ENCODE measurements at places on chromosomes 6 and 20.
A peak's percentile ranks its signal among the peaks of the same experiment; 100 is the strongest.

DNA sequence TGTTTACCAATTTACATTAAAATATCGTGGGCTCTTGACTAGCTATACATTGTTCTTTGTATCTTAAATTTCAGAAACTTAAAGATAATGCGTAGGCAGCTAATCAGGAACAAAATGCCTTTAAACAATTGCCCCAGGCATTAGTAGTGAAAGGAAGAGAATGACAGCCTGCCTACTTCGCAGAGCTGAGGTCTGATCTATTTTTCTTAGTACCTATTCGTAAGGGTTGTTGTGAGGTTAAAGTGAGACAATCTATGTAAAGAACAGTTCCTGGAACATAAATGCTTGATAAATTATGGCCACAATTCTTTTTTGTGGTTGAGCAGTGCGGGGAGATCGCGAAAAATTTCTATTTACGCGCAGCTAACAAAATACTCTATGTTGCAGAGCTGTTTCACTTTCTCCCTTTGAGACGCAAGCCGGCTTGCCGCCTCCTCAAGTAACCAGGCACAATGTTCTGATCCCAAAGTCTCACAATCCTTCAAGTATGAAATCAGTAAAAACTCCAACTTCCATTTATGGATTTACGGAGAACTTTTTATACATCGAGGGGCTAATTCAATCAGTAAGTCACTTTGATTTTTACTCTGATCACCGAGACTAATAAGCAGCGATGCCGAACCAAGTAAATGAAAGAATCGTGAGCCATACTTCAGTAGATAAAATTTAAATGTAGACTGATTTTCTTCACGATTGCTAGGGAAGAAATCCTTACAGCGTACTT lies 878 bp upstream of the PNRC1 start:
- peak; percentile 47 for DNase-seq

GRCh38 chr20:15612198-15612597 lies 961.0 kb downstream of the KIF16B start:
- no peak for DNase-seq

DNA sequence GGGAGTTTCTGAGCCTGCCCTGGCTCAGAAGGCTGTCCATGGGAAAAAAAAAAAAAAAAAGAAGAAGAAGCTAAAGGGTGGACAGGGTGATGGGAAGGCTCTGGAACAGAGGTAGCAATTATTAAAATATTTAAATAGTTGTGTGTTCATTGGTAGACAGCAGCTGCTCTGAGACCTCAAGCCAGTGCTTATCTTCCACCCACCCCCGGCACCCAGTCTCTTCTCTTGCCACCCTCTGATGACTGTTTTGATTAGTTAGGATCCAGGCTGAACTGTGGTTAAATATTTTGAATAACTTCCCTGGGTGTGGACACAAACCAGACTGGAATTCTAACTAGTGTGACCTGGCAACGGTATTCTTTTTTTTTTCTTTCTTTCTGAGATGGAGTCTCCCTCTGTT lies 16.9 kb upstream of the SRSF3 start:
- no peak for DNase-seq

DNA sequence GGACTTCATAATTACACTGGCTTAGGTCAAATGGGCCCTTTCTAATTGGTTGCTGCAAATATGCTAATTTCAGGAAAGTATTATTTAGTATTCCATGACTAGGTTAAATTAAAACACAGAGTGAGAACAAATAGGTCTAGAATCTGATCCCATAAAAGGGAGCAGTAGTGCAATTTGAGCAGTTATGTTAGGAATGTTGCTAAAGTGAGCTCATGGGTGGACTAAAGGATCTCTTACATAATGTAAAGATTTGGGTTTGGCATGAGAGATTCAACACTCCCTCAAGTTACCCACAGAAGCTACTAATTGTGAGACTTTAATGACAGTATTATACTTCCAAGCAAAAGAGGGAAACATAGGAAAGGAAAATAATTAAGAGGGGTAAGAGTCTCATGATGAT lies 109.1 kb downstream of the C6orf58 start:
- DNase-seq: no peak

GRCh38 chr20:62889871-62890270 lies 28.2 kb upstream of the TCFL5 start:
- no peak for DNase-seq

DNA sequence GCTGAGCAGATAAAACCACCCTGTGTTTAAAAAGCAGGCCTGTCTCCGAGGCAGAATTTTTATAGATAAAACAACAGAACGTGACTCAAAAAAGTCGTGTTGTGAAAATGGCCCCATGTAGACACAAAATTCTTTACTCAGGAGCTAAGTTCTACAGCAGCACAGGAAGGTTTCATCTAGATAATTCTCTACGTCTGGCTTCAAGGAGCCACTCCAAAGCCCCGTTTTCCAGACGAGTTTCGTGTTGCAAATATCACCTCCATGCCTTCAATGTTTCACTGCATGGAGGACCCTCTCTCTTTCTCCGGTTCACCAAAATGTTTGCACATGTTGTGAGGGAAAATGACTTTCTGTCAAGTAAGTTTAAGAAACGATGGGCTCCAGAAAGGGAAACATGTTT lies 12.0 kb upstream of the BMP7 start:
- no peak for DNase-seq

DNA sequence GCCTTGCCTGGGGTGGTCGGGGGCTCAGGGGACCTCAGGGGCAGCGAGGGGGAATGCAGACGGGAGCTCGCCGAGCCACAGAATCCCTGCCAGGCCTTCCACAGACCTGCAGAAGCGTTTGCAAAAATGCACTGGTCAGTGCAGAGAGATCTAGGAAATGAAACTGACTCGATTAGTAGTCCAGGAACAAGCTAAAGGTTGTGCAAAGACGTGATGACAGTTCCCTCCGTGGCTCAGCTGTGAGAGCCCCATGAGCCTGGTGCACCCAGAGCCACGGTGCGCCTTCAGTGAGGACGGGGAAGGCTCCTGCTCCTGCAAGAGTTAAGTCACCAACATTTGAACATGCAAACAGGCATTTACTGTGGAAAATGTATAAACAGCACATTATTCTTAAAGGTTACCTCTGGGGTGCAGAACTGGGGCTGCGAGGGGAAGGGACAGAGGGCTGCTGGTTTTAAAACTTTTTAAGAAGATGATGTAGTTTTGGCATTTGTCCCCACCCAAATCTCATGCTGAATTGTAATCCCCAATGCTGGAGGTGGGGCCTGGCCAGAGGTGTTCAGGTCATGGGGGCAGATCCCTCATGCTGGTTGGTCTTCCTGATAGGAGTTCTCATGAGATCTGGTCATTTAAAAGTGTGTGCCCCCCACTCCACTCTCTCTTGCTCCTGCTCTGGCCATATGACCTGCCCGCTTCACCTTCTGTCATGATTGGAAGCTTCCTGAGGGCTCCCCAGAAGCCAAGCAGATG lies 147.3 kb downstream of the DLL1 start:
- DNase-seq: no peak

- no peak for DNase-seq
Measured at GRCh38 chr6:45305546-45305945, 22.6 kb upstream of the RUNX2 start.

GRCh38 chr6:111541026-111541681 lies 58.1 kb upstream of the REV3L start:
- DNase-seq: no peak

GRCh38 chr6:125432963-125433362 lies 131.2 kb upstream of the HDDC2 start:
- DNase-seq: no peak

- DNase-seq: no peak
Measured at GRCh38 chr6:3811191-3811590, 38.0 kb upstream of the FAM50B start.

- DNase-seq: no peak
Measured at GRCh38 chr20:56403465-56403864, 8.6 kb upstream of the CASS4 start.

DNA sequence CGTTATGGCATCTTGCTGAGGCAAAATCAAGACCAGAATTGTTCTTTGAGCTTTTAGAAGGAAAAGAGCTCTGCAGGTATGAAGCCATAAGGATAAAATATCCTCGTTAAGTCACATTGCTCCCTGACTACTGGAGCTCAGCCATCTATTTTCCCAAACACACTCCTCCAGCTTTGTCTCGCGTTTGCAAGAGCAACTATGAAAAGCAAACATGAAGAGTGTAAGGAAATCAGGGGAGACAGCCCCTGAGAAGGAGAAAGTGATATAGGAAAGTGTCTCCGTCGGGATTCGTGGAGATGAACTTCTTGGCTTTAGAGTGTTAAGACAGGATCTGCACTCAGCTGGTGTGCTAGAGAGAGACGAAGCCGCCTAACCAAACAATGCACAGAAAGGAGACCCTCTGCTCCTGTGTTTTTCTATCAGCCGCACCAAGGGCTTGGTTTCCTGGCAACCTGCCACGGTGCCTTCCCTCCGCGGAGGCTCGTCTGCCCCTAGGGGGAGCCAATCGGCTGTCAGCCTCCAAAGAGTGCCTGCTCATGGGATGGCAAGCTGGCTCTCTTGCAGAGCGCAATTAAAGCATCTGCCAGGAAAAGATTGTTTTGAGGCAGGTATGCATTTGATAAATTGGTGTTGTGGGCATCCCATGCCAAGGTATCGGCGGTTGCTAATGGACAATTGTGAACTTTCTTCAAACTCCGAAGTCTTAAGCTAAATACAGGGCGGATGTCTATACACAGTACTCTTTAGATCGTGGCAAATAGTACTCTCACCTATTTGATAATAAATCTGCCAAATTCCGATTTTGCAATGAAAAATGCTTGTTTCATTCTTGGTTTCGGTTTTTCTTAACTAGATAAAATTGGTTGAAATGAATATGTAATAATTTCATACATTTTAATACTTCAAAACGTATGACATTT lies 603.2 kb downstream of the RNF144B start:
- DNase-seq: peak; percentile 32

DNA sequence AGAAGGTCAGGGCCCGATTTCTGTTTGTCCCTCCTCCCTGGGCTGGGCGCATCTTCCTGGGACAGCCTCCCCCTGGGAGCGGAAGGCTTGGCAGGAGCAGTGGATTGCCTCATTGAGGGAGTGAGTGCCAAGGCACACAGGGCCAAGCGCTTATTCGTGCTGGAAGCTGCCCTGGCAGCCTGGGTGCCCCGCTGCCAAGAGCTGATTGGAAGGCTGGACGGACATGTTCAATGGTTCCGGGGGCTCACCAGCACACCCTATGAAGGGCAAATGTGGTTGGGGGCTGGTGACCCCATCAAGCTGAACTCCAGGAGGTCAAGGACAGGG lies 10.3 kb upstream of the ZNF831 start:
- no peak for DNase-seq

GRCh38 chr20:44187772-44188709 lies 1.1 kb upstream of the JPH2 start:
- DNase-seq: no peak

GRCh38 chr6:138562691-138563090 lies 63.4 kb upstream of the NHSL1 start:
- DNase-seq: no peak

DNA sequence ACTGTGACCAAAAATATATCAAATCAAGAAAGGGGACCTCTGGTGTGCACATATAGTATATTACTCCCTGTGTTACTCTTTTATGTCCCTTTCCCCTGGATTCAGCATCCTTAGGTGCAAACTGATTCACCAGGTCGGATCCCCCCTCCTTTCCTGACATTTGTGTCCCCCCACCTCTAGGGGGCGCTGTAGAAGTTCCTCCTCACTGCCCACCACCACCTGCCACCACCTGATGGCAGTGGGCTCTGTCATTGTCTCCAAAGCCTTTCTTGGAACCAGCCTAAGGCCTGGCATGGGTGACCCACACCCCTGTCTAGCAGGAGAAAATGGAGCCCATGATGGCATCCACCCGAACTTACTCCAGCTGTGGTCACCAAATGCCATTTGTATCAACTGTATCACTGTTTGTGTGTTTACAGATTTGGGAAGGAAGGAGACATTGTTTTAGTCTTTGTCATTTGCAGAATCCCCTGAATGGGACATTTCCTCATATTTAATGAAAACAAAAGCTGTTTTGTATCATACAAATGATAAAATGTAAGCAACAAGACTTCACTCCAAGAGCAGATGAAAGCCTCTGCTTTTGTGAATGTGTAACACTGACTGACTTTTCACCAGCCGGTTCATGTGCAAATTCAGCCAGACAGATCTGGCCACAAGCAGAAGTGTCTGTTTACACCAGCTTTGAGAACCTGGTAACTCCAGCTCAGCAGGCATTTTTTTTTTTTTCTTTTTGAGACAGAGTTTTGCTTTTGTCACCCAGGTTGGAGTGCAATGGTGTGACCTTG lies 66.2 kb downstream of the ARMC2 start:
- DNase-seq: peak; percentile 63

GRCh38 chr6:68211242-68211795 lies 423.8 kb upstream of the ADGRB3 start:
- no peak for DNase-seq

- DNase-seq: no peak
Measured at GRCh38 chr6:87837876-87838275, 135.8 kb upstream of the AKIRIN2 start.

DNA sequence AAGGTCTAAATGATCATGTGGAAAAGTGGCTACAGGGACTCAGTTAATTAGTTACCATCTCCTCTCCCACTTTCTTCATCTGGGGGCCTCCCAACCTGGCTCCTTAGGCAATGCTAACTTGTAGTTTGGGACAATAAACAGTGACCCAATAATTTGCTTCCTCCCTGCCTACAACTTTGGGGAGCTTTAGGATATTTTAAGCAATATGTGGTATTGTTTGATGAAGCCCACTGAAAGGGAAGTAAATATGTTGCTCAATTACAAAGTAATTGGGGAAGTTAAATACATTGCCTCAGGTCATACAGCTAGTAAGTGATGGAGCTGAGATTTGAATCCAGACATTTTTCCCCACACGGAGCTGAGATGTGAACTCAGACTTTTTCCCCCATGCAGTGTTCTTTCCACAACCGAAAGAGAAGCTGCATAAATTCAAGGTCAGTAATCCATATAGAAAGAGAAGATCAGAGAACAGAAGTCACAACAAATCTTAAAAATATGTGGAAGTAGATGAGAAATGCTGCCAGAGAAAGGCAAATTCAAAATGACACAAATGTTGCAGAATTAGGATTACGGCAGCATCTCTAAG lies 26.6 kb downstream of the ZHX3 start:
- no peak for DNase-seq

- no peak for DNase-seq
Measured at GRCh38 chr6:166330612-166331011, 11.7 kb downstream of the SFT2D1 start.

- no peak for DNase-seq
Measured at GRCh38 chr20:1686151-1686748, 28.7 kb upstream of the SIRPG start.

DNA sequence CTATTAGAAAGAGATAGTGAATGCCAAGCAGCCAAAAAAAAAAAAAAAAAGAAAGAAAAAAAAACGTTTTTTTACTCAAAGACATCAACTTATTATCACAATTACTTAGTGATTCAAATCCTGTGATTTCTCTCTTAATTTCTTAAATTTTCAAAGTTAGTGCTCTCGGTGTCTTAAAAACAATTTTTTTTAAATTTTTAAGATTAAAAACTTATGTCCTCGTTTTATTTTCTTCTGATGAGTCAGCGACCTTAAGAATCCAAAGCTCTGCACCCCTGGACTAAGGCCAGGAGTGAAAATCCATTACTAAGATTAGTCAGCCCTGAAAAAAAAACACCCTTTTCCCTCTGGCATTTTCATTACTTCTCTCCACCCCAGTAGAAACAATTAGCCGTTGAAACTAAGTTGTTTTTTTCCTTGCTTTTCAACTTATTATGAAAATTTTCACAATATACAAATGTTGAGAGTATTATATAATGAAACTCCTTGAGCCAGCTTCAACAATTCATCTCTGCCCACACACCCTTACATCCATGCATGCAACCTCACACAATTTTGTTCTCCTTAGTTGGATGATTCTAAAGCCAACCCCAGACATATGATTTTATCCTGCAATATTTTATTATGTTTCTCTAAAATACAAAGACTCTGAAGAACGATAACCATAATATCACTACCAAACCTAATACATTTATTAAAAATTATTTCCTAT lies 85.6 kb upstream of the CARMIL1 start:
- no peak for DNase-seq

Data from activated naive CD8-positive, alpha-beta T cell treated with anti-CD3 and anti-CD28 coated beads, Interleukin-2, amount 50 U/mL, for 24 hours (primary cell).